AG08396 (cell line): ENCODE measurements at places on chromosomes 2 and 18.

DNA sequence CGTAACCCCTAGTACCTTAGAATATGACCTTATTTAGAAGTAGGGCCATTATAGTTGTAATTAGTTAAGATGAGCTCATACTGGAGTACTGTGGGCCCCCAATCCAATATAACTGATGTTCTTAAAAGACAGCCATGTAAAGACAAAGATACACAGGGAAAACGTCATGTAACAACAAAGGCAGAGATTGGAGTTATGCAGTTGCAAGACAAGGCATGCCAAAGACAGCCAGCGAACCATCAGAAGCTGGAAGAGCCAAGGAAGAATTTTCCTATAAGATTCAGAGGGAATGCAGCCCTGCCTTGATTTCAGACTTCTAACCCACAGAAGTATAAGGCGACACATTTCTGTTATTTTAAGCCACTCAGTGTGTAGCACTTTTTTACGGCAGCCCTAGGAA, 55.9 kb upstream of the TLK1 start:
- DNase-seq, result no peak

DNA sequence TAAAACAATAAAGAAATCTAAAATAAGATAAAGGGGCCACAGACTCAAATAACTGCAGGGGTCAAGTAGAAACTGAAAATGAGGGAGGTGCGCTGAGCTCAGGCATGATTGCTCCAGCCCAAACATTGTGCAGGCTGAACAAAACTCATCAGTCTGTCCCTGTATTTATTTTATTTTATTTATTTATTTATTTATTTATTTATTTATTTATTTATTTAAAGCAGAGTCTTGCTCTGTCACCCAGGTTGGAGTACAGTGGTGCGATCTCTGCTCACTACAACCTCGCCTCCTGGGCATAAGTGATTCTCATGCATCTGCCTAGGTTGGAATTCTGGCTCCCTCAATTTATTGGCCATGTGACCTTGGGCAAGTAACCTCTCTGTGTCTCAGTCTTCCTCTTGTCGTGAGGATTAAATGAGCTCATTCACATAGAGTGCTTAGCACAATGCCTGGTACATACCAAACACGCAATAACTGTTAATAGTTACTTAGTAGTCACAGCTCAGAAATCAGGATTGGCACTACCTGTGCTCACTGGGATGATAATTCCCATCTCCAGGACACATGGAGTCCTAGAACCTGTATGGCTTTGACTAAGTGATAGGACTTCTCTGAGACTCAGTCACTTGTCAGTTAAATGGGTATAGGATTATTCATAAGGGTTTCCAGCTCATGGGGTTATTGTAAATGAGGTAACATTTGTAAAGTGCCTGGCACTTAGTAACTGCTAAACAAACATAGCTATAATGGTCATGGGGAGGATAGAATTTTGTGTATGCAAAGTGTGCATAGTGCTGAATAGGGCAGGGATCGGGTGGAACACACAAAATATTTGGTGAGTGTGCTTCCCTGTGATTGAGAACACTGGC, 6.0 kb downstream of the SPEG start:
- peak; percentile 69 for DNase-seq

DNA sequence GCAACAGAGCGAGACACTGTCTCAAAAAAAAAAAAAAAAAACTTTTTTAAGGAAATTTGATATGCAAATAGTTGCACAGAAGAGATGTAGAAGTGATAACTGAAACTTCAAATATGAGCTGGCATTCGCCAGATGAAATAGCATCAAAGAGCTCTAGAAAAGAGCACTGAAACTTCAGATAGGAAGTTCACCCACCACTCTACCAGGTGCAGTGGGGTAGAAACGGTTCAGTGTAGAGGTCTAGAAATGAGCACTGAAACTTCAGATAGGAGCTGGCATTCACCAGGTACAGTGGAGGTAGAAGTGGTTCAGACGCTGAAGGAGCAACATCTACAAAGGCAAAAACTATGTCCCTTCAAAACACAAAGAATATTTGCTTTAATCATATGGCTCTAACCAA, 9.0 kb upstream of the ONECUT2 start:
- no peak for DNase-seq

- peak; percentile 12 for DNase-seq
These were observed 723.2 kb downstream of the DPP10 start for GRCh38 chr2:115165529-115166109.

- DNase-seq, result no peak
These were observed 1.4 kb downstream of the ITGA6 start for GRCh38 chr2:172428832-172429210.

DNA sequence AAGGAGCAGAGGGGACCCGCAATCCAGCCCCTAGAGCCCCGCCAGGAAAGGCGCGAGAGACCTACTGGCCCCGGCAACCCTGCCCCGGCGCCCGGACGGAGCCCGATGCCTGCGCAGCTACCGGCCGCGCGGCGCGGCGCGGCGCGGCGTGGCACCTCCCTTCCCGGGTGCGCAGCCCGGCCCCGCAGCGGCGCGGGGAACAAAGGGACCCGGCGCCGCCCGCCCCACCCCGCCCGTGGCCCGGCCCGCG, 307 bp downstream of the CDH2 start:
- no peak for DNase-seq

- DNase-seq, result no peak
These were observed 277.3 kb downstream of the DSC3 start for GRCh38 chr18:30765247-30765646.

- peak; percentile 41 for DNase-seq
These were observed 60.3 kb upstream of the LMAN1 start for GRCh38 chr18:59419386-59419785.

GRCh38 chr2:170885130-170885791, 43.8 kb upstream of the GORASP2 start:
- no peak for DNase-seq

DNA sequence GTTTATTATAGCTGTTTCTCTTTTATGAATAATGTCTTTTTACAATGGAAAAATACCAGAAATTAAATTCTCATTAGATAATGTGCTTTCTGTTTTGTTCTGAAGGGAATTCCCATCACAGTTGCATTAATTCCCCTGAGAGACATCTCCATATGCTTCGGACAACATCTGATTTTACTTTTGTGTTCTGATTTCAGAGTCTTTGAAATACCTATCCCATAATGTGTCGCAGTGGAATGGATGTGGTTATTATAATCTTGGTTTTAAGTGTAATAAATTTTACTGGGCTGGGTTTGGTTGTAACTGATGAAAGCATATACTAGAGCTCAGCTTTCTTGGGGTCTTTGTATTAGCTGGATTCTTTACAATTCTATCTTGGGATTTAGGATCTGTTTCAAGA, 12.5 kb downstream of the SPTBN1 start:
- DNase-seq, result no peak

GRCh38 chr2:236395067-236395466, 130.9 kb upstream of the ASB18 start:
- no peak for DNase-seq

- DNase-seq, result no peak
These were observed 24.1 kb downstream of the GLI2 start for GRCh38 chr2:120759543-120760331.

GRCh38 chr2:40625849-40626248, 174.0 kb upstream of the SLC8A1 start:
- peak; percentile 21 for DNase-seq

- DNase-seq, result no peak
These were observed 59.1 kb downstream of the CABLES1 start for GRCh38 chr18:23194155-23194996.

GRCh38 chr2:81324046-81324445, 1019.5 kb upstream of the LRRTM1 start:
- DNase-seq, result no peak

GRCh38 chr2:9407363-9407811, 15.9 kb downstream of the ITGB1BP1 start:
- no peak for DNase-seq

- DNase-seq, result peak; percentile 86
These were observed 71.7 kb upstream of the TAF1B start for GRCh38 chr2:9771481-9772017.

DNA sequence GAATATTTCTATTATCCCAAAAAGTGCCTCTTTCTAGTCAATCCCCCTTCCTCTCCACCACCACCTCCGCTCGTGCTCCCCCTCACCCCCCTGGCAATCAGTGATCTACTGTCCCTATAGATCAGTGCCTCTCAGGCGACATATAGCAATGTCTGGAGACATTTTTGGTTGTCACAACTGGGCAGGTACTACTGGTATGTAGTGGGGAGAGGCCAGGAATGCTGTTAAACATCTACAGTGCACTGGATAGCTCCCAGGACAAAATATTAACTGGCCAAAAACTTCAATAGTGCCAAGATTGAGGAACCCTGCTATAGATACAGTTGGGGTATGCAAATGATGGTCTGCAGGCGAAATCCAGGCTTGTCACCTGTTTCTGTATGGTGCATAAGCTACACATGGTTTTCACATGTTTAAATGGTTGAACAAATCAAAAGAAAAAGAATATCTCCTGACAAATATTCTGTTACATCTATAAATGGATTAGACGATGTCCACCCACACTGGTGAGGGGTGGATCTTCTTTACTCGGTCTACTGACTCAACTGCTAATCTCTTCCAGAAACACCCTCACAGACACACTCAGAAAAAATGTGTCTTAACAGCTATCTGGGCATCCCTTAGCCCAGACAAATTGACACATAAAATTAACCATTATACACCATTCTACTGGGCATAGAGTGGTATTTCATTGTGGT, 25.5 kb downstream of the DPYSL5 start:
- DNase-seq, result no peak

GRCh38 chr2:61705625-61706024, 148.2 kb downstream of the FAM161A start:
- no peak for DNase-seq

DNA sequence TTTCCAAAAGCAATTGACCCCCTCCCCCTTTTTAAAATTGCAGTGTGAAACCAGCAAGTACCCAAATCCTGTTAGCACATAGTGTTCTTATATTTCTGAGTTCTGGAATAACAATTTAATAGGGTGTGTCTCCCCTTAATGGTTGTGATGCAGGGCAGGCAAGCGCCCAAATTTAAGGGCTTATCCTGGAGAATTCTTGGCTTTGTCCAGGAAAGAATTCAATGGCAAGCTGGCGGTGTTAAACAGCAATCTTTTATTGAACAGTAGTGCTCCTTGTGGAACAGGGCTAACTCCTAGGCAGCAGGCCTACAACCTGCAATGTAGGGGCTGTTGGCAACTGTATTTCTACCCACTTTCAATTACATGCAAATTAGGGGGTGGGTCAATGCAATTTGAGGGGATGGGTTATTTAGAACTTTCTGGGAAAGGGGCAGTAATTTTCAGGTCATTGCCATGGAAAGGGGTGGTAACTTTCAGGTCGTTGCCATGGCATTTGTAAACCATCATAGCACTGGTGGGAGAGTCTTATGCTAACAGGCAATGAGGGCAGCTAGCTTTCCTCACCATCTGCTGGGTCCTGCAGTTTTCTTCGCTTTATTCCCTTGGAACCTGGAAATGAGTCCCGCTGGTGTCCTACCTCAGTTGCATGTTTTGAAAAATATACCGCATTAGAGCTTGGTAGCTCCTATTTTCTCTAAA, 149.0 kb upstream of the KCTD1 start:
- no peak for DNase-seq

GRCh38 chr2:58497168-58497567, 256.0 kb upstream of the FANCL start:
- DNase-seq, result no peak

DNA sequence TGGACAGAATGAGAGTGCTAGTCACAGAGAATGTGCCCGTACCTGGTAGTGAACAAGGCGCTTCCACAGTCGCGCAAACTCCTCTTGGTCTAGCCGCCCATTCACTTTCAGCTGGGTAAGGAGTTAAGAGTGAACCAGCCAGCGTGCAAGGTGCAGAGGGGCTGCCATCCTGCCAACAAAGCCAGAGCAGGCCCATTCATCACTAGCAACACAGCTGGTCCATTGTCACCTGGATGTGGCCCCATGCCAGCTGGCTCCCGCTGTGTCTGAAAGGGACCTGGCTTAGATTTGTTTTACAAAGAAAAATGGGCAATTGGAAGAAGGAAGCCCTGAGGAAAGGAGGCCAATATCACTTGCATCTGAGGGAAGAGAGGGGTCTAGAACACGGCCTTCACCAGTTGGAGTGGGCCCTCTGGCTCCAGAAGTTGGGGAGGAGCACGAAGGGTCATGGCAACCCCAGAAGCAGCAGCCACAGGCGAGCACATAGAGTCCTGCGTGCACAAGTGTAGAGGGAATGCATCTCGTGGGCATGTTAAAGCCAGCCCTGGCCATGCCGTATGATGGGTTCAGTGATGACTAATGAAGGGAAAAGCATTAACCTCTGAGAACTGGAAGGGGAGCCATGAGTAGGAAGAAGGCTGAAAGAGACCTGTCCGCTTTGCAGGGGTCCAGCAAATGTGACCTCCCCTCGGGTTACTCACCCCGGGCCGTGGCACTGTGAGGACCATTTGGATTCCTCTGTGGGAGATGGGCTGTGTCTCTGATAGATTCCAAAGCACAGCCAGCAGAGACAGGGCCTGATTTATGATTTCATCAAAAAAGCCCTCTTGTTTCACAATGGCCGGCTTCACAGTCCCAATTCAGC, 70.6 kb downstream of the CAPN13 start:
- no peak for DNase-seq

DNA sequence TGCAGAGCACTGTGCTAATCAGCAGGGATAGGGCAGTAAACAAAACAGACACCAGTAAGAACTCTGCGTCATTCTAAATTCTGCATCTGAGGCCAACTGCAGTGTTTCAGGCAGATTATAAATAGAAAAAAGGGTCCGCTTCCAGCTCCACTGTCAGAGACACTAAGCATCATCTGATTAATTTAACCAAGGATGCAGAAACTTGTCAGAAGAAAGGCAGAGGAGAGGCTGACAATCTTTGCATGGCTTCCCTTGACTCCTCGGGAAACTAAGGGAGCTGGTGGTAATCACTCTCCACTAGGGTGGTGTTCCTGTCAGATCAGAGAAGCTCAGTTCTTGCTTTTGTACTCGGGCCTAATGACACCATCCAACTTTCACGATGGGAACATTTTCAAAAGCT, 123.5 kb downstream of the DNAH6 start:
- DNase-seq, result no peak

- DNase-seq, result no peak
These were observed 135.6 kb upstream of the DAPL1 start for GRCh38 chr2:158659483-158659882.

- no peak for DNase-seq
These were observed 328 bp upstream of the PASK start for GRCh38 chr2:241149675-241149924.

- DNase-seq, result no peak
These were observed 132.2 kb downstream of the TSN start for GRCh38 chr2:121887513-121888188.

- no peak for DNase-seq
These were observed 217.4 kb upstream of the GCFC2 start for GRCh38 chr2:75928093-75928492.
